GF-D8 (cell line): ENCODE measurements at places on chromosomes 7 and 10.

DNA sequence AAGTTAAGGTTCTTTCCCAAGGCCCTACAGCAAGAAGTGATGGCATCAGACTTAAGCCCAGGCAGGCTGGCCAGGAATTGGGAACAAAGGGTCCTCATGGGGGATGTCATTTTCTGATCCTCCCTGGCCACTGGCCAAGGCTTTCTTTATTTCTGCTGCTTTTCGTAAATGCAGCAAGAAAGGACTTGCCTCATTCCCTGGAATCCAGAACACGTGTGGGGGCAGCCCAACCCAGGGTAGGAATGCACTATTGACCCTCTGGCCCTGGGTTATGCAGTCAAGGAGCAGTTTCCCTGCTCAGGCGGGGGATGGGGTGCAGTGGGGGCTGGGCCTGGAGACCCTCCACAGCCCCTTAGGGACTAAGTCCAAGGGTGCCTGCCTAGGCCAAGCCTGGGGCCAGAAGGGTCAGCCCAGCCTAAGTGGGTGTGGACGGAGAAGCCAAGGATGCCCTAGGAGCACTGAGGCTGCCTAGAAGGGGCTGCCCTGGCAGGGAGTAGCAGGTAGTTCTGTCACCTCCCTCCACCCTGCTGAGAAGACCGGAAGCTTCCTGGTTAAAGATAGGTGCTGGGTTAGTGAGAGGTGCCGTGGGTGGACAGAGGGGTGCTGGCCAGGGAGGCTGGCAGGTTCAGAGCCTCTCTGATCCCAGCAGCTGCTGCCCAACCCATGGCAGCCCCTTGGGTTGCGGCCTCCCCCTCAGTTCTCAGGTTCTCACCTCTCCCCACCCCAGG is 179.2 kb downstream of the SH3PXD2A start:
- no peak for DNase-seq

DNA sequence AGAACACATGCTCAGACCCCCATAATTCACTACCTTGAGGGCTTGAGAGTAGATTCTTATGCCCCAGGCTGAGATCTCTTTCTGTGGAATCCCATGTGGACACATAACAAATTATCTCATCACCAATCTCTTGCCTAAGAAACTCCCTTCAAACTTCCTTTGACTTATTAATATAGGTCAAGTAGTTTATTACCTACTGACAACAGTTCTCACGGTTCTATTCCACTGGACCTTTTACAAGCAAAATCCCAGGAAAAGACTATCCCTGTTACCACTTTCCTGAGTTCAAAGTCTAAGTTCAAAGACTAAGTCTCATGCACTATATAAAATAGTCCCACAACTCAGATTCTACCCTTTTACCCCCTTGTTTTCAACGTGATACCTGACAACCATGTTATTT is 754.7 kb downstream of the SUGCT start:
- no peak for DNase-seq

DNA sequence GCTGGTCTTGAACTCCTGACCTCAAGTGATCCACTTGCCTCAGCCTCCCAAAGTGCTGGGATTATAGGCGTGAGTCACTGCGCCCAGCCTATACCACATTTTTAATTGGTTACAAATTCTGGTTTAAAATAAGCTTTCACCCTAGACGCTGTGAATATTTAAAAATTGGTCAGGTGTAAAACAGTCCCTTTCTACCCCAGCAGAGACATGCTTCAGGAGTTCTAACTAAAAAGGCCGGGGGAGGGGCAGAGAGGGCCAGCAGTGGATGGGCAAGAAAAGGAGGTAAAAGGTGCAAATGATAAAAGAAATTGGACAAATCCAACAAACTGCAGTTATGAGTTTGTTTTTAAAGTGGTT is 70.0 kb downstream of the WAPL start:
- no peak for DNase-seq

DNA sequence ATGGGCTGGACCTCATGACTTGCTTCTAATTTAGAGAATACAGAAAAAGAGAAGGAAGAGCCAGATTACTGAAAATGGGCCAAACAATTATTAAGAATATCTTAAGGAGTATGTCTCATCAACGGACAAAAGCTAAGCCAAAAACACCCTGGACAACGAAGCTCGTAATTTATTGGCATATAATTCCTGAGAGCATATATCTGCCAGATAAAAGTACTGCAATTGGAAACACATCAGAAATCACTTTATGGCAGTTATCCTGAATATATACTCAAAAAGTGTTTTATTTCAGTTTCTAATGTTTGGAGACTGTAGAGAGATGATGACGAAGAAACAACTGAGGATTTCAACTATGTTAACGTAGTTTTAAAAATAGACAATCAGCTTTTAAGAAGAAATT is 211.8 kb downstream of the CSTF2T start:
- no peak for DNase-seq

GRCh38 chr7:96837593-96837992 is 127.9 kb upstream of the SEM1 start:
- peak; percentile 56 for DNase-seq

DNA sequence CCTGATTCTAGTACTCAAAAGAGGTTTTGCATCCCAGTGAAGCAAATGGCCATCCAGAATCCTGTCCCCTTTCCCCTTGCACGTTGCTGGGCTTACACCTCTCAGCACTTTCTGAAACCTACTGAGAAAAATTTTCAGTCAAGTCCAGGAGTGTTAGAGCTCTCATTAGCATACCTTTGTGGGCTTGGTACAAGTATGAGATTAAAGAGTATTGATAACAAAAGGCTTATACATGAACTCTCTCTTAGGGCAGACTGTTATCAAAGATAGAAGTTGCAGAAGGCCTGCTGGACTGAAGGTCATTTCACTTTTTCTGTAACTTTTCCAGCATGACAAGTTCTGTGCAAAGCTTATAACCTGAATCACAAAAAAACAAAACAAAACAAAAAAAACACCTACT is at the start of gene ASAH2:
ASAH2 (minus strand) TSS at position 123 of the 400 bp plus-strand sequence. CDS start 2,906 bp downstream, outside the sequence.
- DNase-seq, result no peak
